COLO829 (cell line): ENCODE measurements at places on chromosomes 6 and 20.

DNA sequence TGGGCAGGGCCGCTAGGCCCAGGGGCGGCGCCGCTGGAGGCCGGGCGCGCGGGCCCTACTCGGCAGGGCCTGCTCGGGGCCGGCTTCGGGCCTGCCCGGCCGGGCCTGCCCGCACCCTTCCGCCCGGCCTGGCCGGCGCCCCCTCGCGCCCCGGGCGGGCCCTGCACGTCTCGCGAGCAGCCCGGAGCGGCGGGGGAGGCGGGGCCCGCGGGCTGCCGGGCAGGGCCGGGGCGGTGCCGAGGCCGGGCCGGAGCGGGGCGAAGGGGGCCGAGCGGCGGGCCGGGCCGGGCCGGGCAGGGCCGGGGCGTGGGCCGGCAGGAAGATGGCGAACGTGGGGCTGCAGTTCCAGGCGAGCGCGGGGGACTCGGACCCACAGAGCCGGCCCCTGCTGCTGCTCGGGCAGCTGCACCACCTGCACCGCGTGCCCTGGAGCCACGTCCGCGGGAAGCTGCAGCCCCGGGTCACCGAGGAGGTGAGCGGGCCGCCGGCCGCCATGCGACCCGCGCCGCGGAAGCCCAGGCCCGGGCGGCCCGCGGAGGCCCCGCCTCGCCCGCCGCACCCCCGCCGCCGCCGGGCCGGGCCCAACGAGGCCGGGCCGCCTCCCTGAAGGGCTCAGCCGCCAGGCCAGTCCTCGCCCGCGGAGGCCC is at the start of gene NPEPL1:
NPEPL1 (plus strand) TSS at position 222 of the 647 bp plus-strand sequence; CDS start at position 323, 101 bp downstream.
- peak; percentile 73 for DNase-seq

DNA sequence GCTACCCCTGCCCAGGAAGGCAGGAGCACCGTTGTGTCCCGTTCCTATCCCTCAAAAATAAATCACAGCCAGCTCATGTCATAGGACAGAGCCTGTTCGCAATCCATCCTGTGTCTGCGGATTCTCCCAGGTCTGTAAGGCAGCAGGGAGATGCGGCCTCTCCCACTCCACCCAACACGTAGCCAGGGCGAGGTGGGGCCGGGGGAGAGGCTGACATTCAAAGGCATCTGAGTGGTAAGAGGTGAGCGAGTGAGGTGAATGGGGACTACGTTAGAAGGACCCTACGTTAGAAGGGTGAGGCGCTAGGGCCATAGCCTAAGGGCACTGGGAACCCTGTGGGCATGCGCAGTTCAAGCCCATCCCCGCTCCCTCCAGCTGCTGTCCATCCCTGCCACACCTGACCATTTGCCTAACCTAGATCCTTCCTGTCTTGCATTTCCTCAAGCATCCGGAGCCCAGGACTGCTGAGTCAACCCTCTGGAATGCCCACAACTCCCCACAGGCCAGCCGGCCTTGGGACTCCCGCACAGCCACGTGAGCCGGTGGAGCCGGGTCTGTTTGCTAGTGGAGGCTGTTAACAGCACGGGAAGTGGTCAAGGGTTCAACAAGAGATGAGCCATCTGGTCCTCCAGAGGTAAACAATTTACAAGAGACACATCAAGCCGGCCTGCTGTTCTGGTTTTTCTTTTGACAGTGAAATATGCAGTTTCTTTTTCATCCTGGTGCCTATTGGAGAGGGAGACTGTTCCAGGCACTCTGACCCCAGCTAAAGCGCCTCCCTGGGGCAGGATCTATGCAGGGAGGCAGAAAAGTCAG is 45.9 kb downstream of the RIPOR3 start:
- peak; percentile 97 for DNase-seq

DNA sequence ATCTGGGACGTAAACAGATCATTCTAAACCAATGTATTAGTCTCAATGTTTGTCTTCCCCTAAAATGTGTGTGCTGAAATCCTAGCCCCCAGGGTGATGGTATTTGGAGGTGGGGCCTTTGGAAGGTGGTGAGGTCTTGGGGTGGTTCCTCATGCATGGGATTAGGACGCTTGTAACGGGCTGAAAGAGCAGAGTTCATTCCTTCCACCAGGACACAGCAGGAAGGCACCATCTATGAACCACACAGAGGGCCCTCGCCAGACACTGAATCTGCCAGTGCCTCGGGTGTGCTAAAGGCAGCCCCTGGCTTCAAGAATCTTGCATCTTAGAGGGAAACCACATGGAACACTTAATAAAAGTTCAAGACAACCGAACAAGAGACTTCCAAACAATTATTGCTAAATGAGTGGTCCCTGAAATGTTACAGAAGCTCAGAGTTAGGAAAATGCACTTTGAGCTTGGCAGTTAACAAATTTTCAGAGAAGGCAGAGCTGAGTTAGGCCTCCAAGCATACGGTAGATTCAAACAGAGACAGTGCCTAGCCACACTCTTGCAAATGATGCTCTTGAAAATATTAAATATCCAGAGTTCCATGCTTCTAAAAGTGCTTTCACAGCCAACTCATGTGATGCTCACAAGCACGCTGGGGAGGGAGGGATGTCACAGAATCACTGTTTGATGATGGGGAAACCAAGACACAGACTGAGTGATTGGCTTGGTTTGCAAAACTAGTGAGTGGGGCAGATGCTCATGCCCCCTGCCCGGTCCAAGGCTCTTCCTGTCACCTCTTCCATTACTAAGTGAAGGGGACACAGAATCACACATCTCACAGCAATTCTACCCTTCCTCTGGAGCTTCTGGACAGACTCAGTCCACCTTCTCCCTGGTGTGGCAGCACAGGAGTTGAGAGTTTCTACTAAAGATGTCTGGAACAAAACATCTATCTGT is 27.4 kb downstream of the TBC1D7 start:
- no peak for DNase-seq

GRCh38 chr6:46410334-46410953 is 80.8 kb downstream of the RCAN2 start:
- peak; percentile 74 for DNase-seq

- no peak for DNase-seq
These were observed 104.3 kb downstream of the SULF2 start for GRCh38 chr20:47680804-47681529.
